ENCODE measurements at places on chromosomes 4 and X.

DNA sequence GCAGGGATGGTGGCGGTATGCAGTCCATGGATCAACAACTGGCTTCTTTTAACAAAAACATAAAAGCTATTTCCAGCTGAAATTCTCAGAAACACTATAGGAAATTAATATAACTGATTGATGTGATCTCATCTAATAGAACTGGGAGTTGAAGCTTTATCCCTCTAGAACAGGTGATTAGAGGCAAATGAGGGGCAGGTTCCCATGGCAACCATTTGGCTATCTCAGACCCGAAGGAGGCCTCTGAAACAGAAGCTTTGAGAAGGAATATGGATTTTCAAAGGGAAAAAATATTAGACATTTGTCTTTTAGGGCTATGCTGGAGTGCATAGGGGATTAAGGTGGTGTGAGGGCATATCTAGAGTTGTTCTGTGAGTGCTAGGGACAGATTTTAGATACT is 50.0 kb downstream of the IGSF1 start:
- DNase-seq = no peak

DNA sequence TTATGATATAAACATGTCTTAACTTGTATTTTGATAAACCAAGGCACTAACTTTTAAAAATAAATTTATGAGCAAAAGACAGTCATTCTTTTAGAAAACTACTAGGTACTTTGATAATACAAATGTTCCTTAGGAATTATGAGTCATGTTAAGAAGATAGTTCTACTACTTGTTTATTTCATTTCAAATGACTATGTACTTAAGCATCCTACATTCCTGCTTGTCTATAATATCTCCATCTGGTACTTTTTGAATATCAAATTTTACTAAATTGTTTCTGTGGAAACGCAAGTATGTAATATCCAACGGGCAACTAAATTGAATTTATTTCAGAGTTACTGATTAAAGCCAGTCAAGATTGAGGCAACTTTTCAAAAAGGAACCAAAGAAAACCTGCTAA is 61.8 kb downstream of the CAMK2D start:
- DNase-seq = no peak

GRCh38 chr4:41432881-41433280 is 105.1 kb upstream of the LIMCH1 start:
- DNase-seq = no peak

- DNase-seq = no peak
Measured at GRCh38 chrX:21691512-21692018, 33.4 kb upstream of the KLHL34 start.

GRCh38 chr4:31667686-31668085 is 947.5 kb downstream of the PCDH7 start:
- no peak for DNase-seq

GRCh38 chr4:64899563-64899962 is 490.3 kb upstream of the TECRL start:
- no peak for DNase-seq

DNA sequence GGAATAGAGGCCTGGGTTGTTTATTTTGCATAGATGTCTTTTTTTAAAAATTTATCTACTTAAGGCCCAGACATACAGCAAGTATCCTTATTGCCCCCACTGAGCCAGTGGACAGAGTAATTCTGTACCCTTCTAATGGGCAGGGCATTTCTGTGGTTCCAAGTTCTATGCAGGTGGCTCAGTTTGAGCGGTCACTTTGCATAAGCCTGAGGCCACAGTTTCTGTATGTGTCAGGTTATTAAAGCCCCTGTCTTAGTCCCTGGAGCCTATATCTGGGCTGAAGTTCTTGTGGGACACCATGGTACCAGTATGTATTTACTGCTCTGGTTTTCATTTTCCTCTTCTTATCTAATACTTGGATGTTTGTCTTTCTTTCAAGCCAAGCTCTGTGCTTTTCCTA is 168.8 kb downstream of the MID1IP1 start:
- DNase-seq = no peak

- DNase-seq = peak; percentile 92
Measured at GRCh38 chr4:6229095-6229494, 28.7 kb upstream of the JAKMIP1 start.

- no peak for DNase-seq
Measured at GRCh38 chr4:73544620-73545019, 63.1 kb downstream of the AFM start.

DNA sequence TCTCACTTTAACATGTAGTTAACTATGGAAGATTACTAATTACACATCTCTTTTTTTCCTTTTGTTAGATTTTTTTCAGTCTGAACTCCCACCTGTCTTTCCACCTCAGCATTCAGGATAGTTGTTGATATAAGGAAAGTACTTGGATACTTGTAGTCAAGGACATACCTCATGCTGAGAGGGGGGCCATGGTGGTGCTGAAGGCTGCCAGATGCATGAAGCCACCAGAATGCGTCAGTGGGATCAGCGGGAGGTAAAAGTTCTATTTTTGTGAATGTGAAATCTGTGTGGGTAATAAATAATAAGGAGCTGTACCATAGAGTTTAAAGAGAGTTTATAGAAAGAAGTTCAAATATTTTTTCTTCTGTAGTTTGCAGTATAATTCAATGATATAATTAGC is 13.1 kb upstream of the NDST4 start:
- DNase-seq = peak; percentile 64

DNA sequence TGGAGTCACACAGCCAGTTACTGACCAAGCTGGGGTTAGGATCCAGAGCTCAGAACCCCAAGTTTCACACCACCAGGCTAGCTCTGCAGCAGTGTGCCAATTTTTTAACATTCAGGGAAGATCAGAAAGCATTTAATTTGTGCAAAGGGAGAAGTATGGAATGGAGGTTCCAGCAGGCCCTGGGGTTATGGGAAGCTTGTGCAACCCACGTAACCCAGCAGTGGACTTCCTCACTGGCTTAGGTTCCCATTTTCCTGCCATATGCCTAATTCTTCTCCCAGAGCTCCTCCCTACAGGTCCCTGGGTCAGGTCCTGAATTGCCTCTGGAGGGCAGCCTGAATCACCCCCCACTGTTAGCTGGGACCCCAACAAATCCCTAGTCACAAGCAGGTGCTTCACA is 14.0 kb downstream of the APLN start:
- DNase-seq = no peak

GRCh38 chr4:109385260-109385659 is 48.4 kb upstream of the SEC24B start:
- DNase-seq = no peak

DNA sequence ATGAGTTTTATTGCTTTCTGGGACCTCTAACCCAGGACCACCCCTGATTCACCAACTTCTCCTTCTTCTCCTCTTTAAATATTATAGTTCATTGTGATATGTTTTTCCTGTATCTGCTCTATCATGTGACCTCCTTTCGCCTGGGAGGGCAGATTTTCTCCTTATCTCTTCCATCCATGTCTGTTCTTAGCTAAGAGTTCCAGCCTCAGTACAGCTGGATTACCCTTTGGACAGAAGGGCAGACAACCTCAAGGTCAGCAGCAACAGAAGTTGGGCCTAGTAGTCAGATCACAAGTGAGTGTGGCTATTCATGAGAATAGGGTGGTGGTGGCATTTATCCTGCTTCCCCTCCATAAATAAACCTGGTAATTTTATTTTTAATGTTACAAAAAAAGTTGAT is 5.7 kb upstream of the XK start:
- DNase-seq = no peak

DNA sequence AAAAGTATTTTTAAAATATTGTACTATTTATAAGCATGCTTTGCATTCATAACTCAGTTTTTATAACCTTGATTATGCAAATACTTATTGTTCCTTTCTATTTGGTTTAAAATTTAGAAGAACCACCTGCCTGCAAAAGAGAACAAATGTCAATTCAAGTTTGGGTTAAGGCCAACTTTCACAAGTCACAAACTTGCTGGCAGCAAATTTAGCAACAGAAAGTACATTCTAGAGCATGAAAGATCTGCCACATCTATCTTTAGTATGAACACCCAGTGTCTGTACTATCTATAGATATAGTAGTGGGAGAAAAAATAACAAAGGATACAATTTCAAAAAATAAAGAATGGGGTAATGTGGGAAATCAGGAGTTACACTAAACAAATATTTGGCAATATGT is 1014.2 kb downstream of the C4orf33 start:
- no peak for DNase-seq

GRCh38 chrX:76434103-76434741 is 6.7 kb downstream of the MAGEE1 start:
- no peak for DNase-seq

DNA sequence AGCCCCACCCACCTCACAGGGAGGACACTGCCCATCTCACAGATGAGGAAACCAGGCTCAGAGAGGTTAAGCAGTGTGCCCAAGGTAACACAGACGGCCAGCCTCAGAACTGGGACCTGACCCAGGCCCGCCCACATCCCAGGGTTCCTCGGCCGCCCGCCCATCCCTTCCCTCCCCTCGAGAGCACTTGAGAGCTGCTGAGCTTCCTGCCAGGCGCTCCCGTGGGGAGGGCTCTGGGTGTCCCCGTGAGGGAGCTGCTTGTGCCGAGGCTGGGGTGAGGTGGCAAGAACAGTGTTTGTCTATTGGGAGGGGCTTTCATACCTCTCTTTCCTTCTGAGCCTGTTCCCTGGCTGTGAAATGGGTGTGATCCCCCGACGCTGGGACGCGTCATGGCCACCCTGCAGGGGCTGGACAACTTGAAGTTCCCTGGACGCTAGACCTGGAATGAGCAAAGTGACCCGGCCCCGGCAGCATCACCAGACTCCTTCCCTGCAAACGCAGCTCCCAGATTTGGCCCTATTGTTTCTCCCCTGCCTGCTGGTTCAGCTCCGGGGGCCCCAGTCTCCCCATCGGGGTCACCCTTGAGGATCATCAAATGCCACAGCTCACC is 204.9 kb downstream of the AFAP1 start:
- DNase-seq = no peak

GRCh38 chrX:9767375-9767774 is 1.7 kb upstream of the GPR143 start:
- DNase-seq = no peak

- DNase-seq = no peak
Measured at GRCh38 chr4:47442980-47443379, 20.5 kb downstream of the COMMD8 start.

GRCh38 chr4:27239641-27240040 is 379.0 kb downstream of the STIM2 start:
- DNase-seq = no peak

DNA sequence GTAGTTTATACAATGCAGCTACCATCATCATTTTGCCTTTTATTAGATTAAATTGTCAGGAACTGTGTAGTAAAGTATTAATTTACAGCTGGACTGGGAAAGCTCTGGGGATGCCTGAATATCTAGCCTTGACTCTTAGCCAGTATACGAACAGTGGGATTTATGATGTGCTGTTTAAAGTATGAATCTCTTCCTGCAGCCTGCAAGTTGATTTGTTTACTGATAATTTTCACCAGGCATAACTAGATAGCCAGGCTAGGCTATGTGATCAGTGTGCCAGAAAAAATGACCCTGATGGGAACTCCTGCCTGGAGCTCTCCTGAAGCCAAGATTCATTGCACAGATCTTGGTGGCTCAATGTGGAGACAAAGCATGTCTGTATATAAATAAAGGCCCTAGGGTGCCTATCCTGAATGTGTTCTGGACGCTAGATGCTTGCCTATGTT is 119.2 kb downstream of the SCLT1 start:
- peak; percentile 23 for DNase-seq

DNA sequence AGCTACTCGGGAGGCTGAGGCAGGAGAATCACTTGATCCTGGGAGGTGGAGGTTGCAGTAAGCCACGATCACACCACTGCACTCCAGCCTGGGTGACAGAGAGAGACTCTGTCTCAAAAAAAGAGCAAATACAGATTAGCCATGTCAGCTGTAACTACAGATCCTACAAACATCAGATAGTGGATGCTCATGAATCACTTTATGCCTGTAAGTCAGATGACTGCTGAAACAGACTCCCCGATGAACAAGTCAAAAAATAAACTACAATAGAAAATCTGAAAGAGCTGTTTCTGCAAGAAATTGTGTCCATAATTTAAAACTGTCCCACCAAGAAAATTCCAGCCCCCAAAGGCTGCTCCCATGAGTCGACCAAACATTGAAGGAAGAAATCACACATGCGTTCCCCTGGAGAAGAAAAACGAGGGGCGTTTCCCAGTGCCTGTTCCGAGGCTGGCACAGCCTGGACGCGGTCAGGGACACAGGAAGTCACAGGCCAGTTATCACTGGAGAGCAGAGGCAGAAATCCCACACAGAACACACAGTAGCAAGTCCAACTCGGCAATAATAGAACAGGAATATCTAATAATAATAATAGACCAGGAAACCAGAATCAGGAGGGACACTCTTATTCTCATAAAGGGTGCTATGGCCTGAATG is 30.0 kb upstream of the GTPBP6 start:
- DNase-seq = no peak

DNA sequence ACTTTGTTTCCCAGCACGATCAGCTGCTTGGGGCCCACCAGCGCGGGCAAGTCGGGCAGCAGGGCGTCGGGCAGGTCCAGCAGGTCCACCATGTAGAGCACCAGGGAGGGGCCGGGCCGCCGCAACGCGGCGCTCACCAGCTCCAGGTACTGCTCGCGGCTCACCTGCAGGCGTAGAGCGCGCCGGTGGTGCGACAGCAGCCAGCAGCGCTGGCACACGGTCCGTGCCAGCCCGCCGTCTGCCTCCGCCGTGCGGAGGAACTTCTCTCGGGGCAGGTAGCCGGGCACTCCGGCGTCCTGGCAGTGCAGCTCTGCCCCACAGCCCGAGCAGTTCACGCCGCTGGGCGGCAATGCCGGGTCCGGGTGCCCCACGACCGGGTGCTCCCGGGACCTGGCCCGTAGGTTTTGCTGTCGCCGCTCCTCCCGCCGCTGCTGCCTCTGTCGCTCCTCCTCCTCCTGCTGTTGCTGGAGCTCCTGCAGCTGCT is 527 bp downstream of the NOA1 start:
- DNase-seq = peak; percentile 73

DNA sequence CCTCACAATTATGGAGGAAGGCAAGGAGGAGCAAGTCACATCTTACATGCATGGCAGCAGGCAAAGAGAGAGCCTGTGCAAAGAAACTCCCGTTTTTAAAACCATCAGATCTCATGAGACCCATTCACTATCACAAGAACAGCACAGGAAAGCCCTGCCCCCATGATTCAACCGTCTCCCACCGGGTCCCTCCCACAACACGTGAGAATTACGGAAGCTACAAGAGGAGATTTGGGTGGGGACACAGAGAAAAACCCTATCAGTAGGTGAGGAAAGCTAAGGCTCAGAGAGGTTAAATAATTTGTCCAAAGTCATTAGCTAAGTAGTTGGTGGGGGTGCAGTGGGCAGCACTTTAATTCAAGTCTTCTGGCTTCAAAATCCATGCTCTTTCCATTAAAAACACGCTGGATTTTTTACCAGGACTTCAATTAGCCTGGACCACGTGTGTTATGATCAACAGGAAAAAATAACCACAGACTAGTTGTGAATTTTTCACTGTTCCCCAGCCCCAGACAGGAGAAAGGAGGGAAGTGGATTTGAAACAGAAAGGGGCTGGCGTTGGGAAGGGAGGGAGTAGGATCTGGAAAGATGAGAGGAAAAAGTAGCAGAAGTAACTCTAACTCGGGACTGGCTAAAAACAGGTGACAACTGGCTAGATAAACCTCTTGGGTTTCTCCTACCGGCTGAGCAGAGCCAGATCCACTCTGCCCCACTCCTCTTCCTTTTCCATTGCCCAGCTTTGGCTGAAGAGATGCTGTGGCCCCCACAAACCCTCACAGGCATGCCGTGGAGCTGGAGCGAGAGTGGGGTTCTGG is 986 bp downstream of the MTMR8 start:
- DNase-seq = no peak

- DNase-seq = no peak
Measured at GRCh38 chr4:189773909-189774308, 166.8 kb upstream of the FRG1 start.

GRCh38 chr4:148961526-148961925 is 519.3 kb upstream of the NR3C2 start:
- DNase-seq = no peak

All from NCI-H1092 treated with DMSO at 0.1 percent for 48 hours (cell line).